ENCODE measurements at places on chromosomes 6 and 20.

- no peak for DNase-seq
Observed at GRCh38 chr20:22533823-22534751, 50.3 kb downstream of the FOXA2 start.

- no peak for DNase-seq
Observed at GRCh38 chr6:119493980-119494379, 144.4 kb upstream of the MAN1A1 start.

- DNase-seq = no peak
Observed at GRCh38 chr6:38528196-38528965, 111.3 kb downstream of the BTBD9 start.

DNA sequence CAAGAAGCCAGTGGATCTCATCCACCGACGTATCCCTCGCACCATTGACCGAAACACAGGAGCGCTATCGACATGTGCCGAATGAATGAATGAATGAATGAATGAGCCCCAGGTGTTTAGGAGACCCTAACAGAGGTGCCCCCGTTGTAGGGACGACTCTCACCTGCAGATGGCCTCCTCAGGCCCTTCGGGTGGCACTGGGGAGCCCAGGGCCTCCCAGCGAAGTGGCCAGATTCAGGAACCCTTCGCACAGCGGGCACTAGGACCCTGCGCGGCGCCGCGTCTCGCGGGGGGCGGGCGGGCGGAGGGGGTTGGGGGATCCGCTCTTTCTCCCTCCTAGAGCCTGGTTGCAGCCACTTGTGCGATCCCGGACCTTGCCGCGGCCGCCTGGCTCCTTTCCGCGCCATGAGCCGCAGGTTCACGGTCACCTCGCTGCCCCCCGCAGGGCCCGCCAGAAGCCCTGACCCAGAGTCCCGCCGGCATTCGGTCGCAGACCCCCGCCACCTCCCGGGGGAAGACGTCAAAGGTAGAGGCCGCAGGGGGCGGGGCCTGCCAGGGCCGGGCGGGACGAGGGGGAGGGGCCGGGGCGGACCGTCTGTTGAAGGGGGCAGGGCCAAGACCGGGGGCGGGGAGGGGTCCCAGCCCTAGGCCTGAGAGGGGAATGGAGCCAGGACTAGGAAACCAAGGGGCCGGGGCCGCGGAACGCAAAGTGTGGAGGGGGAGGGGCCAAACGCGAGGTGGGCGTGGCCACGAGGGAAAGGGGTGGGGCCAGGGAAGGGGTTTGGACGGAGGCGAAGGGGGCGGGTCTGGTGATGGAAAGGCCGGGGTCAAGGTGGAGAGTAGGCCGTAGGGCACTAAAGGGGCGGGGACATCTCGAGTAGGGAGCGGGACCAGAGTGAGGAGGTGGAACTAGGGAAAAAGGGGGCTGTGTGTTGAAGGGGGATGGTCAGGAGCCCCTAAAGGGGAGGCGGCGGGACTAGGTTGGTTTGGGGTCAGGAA lies 7.4 kb upstream of the SLC12A5 start:
- no peak for DNase-seq

- no peak for DNase-seq
Observed at GRCh38 chr6:82568290-82568993, 204.8 kb downstream of the TPBG start.

DNA sequence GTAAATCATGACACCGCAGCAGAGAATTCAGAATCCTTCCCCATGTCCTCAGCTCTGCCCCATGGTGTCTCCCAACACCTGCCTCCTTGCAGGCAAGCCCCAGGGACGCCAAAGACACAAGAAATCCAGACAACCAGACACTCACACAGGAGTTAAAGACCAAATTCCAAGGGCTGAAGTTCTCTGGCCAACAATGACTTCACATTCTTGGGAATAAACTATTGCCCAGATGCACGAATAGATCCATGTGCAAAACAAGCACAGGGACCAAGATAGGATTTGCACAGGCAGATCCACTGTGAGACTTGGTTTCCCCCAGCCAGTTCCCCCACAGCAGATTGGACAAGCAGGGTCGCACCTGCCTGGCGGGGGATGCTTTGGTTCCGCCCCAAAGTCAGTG lies 246.7 kb downstream of the SOD2 start:
- DNase-seq = no peak
